HFF-Myc (cell line): ENCODE measurements at places on chromosomes 2 and 18.

GRCh38 chr18:43651057-43651456 is 373.8 kb upstream of the SYT4 start:
- no peak for DNase-seq

GRCh38 chr2:97913846-97914245 is 81.9 kb downstream of the TMEM131 start:
- no peak for DNase-seq

GRCh38 chr2:25256488-25256875 is 85.2 kb downstream of the DNMT3A start:
- no peak for DNase-seq

GRCh38 chr2:223008162-223008561 is 43.8 kb upstream of the KCNE4 start:
- DNase-seq: no peak

DNA sequence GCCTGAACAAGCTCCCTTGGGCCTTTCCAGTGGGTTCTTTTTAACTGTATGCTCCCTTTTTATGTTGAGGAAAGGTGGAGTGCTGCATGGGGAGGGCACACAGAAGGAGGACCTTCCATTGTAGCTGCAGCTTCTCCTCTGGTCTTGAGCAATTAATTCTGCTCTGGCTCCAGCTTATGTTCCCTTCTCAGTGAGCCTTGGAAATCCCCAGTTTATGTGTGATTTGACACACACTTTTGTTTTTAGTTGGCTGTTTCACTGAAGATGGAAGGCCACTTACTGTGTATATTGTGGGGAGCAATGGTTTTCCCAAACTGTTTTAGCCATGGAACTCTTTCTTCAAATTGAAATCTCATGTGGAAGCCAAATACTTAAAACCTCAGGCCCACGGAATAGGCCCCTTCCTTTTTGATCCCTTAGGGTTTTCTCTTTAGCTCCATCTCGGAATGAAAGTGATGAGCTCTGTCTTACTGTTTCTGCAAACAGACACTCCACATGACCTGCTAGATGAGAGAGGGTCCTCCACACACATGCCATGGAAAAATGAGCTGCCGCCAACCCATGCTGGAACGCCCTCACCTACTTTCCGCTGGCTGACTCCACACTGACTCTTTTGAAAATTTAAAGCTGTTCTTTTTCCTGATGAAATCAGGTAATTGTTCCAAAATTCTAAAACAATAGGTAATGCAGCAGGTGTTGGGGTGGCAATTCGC is 280.9 kb upstream of the SIX2 start:
- no peak for DNase-seq

DNA sequence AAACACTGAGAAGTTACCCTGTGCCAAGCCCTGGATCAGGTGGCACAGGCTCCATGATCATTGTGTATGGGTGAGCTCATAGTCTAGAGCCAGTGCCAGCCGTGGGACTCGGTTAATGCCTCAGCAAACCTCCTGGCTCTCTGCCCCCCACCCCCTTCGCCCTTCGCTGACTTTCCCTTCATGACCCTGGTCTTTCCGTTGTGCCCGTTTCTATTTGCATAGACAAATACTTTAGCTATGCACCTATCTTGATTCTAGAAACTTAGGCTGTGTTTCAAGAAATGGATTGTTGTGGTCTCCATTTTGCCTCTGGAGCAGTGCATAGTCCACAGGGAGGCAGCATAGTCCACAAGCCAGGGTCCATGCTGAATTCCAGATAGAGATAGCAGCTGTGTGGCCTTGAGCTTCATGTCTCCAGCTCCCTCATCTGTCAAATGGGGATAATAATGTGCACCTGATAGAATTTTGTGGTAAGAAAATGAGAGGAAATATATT is 44.8 kb upstream of the KDM3A start:
- no peak for DNase-seq

DNA sequence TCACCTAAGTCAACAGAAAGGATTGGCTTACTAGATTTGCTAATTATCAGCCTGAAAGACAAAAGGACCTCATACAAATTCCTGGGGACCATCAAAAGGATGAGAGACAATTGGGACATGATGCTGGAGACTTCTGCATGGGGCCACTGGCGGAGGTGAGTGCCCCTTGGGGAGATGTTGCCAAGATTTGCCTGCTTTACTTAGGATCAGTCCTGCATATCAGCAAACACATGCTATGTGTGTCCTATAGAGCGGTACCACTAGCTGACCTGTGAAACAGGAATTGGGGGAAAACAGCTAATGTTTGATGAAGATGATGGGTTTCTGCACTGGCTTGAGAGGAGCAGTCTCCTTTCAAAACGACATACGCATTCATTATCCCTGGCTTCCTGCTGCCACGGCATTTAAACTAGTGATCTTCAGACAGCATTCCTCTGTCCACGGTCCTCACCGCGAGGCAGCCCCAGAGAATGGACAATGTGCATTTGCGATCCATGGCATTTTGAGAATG is 104.2 kb downstream of the TGIF1 start:
- DNase-seq: no peak

DNA sequence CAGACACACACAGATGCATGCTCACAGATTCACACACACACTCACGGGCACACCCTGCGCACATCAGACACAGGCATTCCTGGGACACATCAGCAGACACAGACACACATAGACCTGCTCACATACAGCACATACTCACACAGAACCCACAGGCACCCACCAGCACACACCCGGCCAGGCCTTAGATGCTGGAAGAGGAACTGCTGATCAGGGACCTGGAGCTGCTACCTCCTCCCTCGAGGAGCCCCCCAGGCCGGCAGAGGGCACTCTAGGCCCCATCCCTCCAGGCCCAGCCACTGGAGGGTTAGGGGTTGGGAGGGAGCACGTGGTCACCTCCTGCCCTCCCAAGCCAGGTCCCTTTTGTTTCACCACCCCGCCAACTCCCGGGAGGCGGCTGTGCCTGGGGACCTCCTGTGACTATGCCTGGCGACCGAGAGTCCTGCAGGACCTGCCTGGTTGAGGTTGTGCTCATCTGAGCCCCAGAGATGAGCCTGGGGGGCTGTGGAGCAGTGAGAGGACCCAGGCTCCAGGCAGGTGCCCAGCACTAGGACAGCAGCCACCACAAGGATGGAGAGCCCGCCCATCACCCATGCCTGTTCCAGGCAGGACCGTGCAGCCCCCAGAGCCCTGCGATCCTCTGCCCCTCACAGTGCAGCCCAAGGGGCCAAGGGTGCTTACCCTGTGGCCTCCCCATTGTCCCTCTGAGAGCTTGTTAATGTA is 21.0 kb upstream of the PTMA start:
- no peak for DNase-seq

GRCh38 chr2:158989165-158989564 is 20.7 kb downstream of the TANC1 start:
- DNase-seq: no peak

- DNase-seq: no peak
Measured at GRCh38 chr2:176793792-176794191, 418.8 kb upstream of the HNRNPA3 start.

- DNase-seq: no peak
Measured at GRCh38 chr2:205758500-205758899, 76.2 kb downstream of the NRP2 start.
